CD4-positive, alpha-beta memory T cell (primary cell): ENCODE measurements at places on chromosomes 5 and 9. TPM values are rescaled to one million over a fixed set of nuclear protein-coding genes. Genes with fewer than 3 reads are reported as not detected.

DNA sequence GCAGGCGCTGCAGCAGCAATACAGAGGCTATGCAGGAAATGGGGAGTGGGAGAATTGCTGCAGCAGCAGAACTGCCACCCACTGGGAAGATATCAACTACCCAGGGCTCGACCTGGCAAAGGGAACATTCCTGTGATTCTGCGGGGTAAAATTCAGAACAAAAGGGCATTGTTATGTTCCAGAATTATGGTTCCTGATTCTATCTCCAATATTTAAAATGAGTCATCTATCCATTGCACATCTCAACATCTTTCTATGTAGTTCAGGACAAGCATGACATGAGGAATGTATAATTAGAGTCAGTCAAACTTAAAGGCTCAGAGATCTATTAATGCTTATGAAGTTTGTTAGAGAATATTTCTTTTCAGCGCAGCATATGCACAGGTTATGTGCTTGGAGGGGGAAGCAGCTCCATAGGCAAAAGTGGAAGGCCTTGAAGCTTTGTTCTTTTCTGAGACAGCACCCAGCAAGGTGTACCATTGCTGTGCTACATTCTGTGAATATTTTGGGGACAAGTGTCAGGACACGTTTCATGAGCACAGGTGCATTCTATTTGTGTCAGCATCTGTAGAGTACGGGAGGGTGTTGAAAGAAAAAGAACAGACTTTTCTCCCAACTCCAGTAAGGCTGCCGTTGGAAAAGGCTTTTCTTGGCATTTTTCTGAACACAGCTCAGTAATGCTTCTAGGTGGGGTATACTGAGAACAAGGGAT lies 395.6 kb upstream of the MPDZ start:
- DNase-seq = no peak

- no peak for DNase-seq
Observed at GRCh38 chr5:150184006-150184405, 5.9 kb upstream of the SLC6A7 start.

Gene PCDHGB2
- polyA plus RNA-seq = not detected

DNA sequence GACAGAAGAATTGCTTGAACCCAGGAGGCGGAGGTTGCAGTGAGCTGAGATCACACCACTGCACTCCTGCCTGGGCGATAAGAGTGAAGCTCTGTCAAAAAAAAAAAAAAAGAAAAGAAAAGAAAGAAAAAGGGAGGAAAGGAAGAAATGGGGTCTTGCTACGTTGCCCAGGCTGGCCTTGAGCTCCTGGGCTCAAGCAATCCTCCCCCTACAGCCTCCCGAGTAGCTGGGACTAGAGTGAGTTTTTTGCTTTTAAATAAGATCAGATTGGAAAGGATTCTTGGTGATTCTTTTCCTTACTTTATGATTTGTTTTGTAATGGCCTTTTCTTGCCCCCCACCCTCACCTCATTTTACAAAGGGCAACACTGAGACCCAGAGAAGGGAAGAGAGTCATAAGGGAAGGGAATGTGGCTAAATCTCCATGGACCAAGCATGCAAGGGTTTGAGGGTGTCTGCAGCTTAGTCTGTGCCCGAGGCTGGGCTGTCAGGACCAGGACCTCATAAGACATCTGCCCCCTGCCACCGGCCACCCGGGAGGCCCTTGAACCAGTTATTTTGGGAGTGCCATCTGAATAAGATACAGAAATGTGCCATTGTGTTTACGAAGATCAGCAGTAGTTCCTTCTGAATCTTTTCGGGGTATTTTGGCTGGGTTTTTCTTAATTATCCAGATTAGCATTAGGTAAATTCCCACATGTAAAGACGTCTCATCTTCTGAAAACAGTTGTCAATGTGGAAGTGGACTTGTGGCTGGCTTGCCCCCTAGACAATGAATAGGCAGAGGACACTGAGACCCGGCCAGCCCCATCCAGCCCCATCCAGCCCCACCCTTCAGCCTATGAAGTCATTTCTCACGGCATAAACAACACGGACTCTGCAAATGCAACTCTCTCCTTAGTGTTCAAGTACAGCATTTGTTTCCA lies 44.5 kb upstream of the GRHPR start:
- DNase-seq = no peak

DNA sequence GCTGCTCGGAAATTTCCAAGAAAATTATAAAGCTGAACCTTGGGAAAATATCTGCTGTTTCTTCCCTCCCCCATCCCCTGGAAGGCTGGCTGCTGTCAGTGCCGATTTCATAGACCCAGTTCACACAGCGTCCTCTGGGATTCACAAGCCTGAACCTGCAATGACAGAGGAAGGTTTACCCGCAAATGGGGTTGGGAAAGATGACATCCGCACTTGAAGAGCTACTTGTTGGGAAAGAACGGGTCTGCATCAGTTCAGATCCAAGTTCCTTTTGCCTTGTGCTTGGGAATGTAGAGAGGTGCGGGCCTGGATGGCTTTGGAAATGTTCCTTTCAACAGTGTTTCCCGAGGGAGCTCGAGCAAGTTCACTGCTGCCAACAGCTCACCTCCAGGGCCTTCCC lies 13.9 kb downstream of the PCDH12 start:
- no peak for DNase-seq

Gene HRH2
- 5.2 TPM for polyA plus RNA-seq

Gene LRRC26
- not detected for polyA plus RNA-seq

DNA sequence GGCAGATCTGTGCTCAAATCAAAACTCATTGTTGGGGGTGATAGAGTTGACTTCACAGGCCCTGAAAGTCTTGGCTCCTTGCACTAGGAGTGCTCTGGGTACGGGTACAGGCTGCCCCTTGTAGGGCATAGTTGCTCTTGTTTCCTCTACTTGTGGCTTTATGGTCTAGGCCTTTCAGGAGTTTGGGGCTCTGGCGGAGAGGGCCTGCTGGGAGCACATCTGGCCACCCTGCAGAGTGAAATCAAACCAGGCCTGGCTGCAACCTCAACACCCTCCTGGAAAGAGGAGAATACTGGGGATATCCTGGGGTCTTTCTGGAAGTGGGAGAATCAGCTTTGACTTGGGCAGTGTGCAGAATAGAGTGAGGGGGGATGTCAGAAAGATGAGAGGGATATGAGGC lies 1.5 kb downstream of the TGFBI start:
- no peak for DNase-seq

- DNase-seq = no peak
Observed at GRCh38 chr9:110846215-110846614, 177.6 kb downstream of the MUSK start.

DNA sequence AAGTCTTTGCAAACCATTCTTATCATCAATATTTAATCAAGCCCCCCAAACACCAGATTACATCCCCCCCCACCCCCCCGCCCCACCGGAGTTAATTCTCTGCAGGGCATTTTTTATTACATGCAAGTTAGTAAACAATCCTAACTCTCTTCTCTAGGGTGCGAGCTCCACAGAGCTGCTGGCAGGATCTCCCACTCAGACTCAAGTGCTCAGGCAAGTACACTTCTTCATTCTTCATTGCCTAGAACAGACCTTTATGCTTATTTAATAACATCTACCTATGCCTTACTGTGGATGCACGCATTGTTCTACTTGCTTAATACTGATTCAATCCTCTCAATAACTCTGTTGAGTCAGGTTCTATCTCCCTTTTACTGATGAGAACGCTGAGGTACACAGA lies 9.9 kb downstream of the SAXO1 start:
- DNase-seq = no peak

DNA sequence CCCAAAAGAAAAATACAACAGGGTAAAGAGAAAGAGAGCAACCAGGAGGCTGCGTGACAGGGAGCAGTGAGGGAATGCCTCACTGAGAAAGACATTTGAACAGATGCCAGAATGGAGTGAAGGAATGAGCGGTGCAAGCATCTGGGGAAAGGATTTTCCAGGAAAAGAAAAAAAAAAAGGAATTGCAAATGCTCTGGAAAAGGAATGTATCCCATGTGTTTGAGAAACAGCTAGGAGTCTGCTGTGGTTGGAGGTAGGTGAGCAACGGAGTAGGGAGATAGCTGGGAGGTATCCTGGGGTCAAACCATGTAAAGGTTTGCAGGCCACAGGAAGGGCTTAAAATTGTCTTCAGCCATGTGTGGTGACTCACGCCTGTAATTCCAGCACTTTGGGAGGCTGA lies 23.6 kb upstream of the CEMIP2 start:
- no peak for DNase-seq

Gene NR6A1
- polyA plus RNA-seq = not detected

Gene GRIA1
- polyA plus RNA-seq = not detected

DNA sequence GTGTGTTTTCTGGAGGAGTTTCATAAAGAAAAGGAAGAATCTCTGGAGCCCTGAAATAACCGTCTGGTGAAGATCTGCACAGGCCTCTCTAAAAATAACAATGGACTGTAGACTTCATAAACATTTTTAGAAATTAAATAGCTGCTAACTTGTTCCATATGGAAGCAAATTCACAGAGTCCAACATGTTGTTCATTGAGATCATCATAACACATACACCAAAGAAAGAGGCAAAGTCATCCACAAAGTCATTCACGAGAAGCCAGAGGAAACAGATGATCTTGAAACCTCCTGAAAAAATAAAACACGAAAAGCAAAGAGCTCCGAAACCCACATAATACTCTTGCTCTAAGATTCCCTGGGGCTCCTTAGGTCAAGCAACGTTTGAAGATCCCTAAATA lies 347.8 kb downstream of the EFNA5 start:
- DNase-seq = no peak

- DNase-seq = peak; percentile 20
Observed at GRCh38 chr9:83714329-83714728, 6.6 kb upstream of the UBQLN1 start.

Gene SGCD
- polyA plus RNA-seq = not detected

DNA sequence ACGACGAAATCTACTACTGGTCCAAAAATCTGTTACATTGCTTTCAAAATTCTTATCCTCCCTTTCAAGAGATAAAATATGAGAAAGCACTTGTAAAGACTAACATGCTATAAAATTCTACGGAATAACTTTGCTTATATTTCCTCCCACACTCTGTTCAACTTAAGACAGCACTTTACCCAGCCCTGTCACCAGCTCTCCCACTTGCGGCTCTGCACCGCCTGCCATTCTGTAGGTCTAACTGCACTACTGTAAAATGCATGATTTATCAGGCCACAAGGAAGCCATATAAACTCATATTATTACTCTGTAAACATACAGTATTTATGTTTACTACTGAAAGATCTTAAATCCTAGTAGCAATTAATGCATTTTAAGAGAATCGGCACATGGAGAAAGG lies 11.4 kb downstream of the CTNND2 start:
- DNase-seq = no peak

- DNase-seq = no peak
Observed at GRCh38 chr5:10724781-10725507, 36.1 kb downstream of the DAP start.

GRCh38 chr9:113592876-113593575 lies 129.5 kb downstream of the RGS3 start:
- no peak for DNase-seq

Gene DAB2IP
- not detected for polyA plus RNA-seq

Gene PCDHB8
- polyA plus RNA-seq = not detected

DNA sequence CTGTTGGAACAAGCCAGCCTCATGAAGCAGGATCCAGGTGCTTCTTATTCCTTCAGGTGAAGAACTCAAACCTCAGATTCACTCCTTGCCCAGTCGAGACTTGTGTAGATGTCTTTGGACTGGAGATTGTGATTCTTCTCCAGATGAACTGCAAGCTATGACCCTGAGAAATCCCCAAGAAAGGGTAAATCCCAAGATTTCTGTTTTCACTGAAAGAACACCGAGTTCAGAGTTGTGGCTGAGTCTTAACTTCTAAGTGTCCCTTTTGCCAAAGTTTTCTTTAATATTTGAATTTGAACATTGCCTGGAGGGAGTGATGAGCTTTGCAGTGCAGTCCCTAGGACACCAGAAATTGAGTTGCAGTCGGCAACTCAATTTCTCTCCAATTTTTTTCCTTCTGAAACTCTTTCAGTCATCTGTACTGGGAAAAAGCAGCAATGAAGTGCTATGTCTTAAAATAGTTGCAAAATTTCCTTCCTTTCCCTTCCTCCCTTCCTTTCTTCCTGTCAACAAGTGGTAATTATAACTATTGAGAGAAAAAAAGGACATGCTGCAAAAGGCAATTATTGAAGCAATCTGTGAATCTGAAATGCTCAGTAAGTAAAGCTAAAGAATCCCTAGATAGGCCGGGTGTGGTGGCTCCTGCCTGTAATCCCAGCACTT lies 56.1 kb downstream of the ANKRD55 start:
- no peak for DNase-seq

Gene ANKRD18B
- not detected for polyA plus RNA-seq

- DNase-seq = no peak
Observed at GRCh38 chr9:136024696-136025316, 63.6 kb upstream of the UBAC1 start.

- DNase-seq = no peak
Observed at GRCh38 chr5:145225529-145225928, 609.6 kb downstream of the PRELID2 start.

DNA sequence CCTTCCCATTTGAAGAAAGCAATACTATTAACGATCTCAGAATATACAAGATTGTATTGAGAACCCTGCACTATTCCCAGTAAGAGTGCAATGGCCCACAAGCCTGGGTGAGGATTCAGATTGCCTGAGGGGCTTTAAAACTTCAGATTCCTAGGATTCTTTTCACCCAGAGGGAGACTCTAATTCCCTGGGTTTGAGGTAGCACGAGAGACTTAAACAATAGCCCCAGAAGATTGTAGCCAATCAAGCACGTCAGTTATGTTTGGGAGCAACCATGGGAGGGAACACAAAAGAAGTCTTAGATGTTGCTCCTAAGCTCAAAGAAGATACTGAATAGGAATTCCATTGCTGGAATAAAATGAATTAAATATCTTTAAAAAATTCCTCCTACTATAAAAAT lies 17.9 kb downstream of the MRPS27 start:
- DNase-seq = no peak

Gene PCA3
- not detected for polyA plus RNA-seq

GRCh38 chr9:128169492-128169891 lies 9.4 kb downstream of the BBLN start:
- DNase-seq = no peak

DNA sequence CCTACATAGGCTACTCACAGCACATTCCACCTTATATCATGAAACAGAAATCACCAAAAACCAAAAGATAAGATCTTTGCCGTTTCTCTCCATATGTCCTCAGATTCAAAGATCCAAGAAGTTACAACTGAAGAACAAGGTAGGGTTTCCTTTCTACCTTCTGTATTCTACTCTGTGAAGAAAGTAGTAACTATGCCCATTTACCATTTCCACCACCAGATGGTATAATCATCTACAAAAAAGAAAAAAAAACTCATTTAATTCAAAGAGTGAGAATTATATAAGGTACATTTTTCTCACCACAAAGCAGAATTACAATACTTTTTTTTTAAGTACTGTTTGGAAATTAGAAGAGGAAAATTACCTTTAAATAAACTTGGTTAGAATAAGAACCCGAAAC lies 172.6 kb upstream of the PTGER4 start:
- DNase-seq = peak; percentile 26

- DNase-seq = no peak
Observed at GRCh38 chr9:127264462-127265219, at the start of gene GARNL3. GARNL3 (plus strand) TSS chr9:127264774; CDS start chr9:127264878, 104 bp downstream.
